ENCODE measurements at places on chromosomes 3 and 15.

GRCh38 chr15:99722406-99722805 is 10.8 kb downstream of the LYSMD4 start:
- DNase-seq: no peak

DNA sequence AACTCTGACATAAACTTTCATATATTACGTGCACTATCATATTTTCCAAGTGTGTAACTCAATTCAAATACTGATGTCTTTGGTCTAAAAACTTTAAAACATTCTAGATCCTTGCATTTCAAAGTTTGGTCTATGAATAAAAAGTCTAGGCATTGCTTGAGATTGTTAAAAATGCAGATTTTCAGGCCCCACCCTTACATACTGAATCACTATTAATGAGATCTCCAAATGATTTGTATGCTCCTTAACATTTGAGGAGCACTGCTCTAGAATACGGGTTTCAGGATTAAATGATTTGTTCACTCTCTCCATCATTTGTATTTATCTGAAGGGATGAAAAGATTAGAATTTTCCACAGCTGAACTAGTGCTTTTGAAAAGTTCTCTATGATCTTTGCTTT is 202.9 kb downstream of the KBTBD8 start:
- no peak for DNase-seq

DNA sequence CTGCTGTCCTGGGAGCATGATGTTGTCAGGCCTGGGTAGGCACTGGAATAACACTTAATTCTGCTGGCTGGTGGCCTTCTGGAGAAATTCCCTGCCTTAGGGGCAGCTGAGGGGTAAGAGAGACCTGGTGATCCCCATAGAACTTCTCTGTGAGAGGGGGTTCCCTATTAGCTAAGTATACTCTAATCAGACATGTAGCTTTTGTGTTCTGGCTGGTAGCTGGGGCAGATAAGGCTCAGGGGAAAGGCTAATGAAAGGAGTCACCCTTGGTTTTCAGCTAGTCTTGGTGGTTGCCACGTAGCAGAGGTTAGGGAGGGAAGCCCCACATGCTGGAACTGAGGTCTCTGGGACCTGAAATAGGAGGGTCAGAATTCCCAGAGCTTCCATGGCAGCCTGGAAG is 952 bp upstream of the HDDC3 start:
- DNase-seq: no peak

GRCh38 chr15:80121546-80121945 is 31.3 kb upstream of the FAH start:
- no peak for DNase-seq

DNA sequence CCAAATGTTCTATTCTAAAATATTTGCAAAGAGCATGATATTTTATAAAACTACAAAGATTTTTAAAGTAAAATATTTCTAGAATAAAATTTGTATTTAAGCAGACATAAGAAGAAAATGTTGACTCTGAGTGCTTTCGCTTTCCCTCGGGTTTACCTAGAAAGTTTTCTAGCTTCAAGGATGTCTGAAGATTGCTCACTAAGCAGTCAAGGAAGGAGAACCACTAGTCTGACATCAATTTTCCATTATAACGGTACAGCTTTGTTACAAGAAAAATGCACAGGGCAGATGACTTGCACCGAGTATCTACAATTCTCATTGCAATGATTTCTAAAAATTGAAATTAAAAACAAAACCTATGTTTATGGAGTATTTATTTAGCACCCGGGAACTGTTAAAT is 14.2 kb downstream of the GPR15 start:
- peak; percentile 80 for DNase-seq

- no peak for DNase-seq
These were observed 120.9 kb upstream of the RGMA start for GRCh38 chr15:93209690-93210445.

DNA sequence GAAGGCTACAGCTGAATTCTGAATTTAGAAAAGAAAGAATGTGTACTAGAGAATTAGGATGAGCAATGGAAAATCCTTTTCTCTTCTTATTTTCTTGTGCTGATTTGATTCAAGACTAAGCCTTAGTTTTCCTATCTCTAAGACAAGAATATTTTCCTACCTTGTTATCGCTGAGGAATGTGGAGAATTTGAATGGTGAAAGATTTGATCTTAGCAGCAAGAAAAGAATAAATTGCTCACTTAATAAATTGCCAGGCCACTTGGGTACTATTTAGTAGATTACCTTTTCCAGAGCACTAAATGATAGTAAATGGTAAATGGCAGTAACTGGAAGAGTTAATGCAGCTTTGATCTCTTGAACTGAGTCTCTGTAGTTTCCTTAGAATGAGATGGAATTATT is 145.7 kb upstream of the MEIS2 start:
- DNase-seq: no peak

DNA sequence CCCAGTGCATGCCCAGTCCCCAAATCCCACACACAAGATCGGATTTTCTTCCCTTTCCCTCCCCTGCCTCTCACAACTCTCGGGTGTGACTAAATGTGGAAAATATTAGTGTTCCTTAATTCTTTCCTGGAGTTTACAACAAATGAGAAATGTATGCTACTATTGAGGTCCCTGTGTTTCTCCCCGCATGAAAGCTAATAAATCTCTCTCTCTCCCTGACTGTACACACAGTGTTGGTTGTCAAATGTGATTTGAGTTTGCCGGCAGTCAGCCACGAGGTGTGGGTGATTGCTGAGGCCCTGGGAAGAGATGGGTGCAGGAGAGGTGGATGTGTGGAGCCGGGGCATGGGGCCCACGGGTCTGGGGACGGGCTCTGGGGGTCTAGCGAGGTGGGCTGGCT is 161.4 kb upstream of the IQSEC1 start:
- no peak for DNase-seq

- DNase-seq: no peak
These were observed 18.8 kb upstream of the GOLGA8J start for GRCh38 chr15:30063835-30064546.
